NK-92 treated with Interleukin-12 subunit alpha and Interleukin-12 subunit beta, amount 100 ng/mL, for 24 hours (cell line): ENCODE measurements at places on chromosomes 7 and 10.

- no peak for DNase-seq
These were observed 5.7 kb downstream of the ANK3 start for GRCh38 chr10:60384011-60384410.

- no peak for DNase-seq
These were observed 271.9 kb upstream of the MKI67 start for GRCh38 chr10:128398118-128398517.

- no peak for DNase-seq
These were observed 126.4 kb downstream of the ADCY1 start for GRCh38 chr7:45700556-45700955.

GRCh38 chr10:44752451-44753441 lies 158.4 kb upstream of the TMEM72 start:
- no peak for DNase-seq

GRCh38 chr7:33842150-33842549 lies 63.2 kb upstream of the BMPER start:
- no peak for DNase-seq

- DNase-seq = no peak
These were observed 724.5 kb upstream of the POT1 start for GRCh38 chr7:125654076-125654475.

GRCh38 chr10:6669269-6669859 lies 89.3 kb upstream of the PRKCQ start:
- no peak for DNase-seq

DNA sequence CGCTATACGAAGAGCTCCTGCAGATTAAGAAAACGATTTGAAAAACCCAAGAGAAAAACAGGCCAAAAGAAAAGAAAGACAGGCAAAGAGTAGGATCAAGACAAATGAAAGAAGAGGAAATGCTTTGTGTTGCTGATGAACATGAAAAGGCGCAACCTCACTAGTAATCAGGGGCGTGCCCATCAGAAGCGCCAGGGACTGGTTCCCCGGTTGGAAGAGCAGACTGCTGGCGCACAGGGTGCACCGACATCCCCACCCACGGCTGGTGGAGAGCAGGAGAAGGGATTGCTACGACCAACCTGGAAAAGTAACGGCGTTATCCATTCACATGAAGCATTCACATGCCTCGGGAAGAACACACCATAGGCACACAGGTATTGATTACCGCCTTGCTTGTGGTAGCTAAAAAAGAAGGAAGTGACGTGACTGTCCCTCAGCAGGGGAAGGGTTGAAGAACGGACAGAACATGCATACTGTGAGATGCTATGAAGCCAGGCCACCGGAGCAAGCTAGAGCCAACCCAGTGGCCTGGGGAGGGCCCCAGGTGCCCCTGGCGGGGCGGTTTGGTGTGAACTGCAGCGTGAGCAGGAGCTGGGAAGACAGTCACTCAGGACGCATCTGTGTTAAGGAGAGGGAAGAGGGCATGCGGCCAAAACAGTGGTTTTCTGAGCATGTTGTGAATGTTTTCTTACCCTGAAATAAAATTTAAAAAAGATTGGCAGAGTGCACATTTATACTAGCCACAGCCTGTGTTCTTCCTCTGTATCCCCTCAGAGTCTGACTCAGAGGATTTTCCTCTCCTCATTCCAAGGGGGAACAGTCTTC lies 18.3 kb downstream of the AGAP3 start:
- no peak for DNase-seq

GRCh38 chr7:112162142-112162766 lies 43.9 kb downstream of the DOCK4 start:
- DNase-seq = no peak

GRCh38 chr10:114252883-114253282 lies 13.8 kb downstream of the VWA2 start:
- no peak for DNase-seq

DNA sequence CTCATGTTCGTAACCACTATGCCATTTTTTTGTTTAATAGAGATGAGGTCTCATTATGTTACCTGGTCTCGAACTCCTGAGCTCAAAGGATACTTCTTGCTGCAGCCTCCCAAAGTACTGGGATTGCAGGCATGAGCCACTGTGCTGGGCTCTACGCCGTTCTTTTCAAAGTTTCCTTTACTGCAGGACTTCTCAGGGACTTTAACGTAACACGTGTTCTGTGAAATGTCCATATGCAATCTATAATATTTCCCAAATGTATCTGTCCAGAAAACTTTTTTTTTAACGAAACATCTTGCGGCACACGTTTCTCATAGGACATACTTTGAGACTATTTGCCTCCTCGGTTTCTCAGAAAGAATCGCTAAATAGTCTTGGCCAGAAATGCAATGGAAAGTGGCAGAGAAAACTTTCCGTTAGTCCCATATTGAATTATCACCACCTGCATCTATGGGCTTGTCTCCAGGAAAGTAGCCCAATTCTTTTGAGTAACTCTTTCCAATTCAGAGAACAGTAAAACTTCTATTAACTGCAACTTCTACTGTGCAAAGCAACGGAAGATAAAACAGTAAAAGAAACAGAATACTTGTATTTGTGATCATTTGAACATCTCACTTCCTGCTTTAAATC lies 96.3 kb downstream of the ELMO1 start:
- no peak for DNase-seq

DNA sequence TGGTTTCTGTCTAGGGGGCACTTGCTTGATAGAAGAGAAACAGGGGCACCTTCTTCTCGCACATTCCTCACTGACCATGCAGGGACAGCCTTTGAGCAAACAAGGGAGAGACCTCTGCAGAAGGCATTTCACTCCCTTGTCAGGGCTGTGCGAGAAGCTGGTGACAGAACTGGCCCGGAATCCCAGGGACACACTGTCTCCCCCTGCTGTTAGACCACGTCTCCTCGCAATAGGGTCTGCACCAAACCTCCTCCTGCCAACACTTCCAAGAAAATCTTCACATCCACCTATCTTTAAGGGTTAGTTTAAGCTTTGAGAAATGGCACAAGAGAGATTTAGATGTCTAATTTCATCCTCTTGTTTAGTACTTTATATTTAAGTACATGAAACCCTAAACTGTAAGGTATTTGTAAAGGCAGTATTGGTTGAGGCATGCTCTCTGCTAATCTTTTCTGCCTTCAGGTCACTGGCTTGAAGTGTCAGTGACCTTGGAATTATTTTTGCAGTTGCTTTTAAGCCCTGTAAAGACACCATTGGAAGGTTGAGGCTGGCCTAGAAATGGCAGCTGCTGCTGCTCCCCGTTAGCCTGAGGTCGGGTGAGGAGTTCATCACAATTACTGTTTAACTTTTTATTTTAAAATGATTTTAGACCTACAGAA lies 37.0 kb downstream of the RBM20 start:
- DNase-seq = no peak

GRCh38 chr10:13514296-13514695 lies 14.5 kb downstream of the BEND7 start:
- DNase-seq = no peak

DNA sequence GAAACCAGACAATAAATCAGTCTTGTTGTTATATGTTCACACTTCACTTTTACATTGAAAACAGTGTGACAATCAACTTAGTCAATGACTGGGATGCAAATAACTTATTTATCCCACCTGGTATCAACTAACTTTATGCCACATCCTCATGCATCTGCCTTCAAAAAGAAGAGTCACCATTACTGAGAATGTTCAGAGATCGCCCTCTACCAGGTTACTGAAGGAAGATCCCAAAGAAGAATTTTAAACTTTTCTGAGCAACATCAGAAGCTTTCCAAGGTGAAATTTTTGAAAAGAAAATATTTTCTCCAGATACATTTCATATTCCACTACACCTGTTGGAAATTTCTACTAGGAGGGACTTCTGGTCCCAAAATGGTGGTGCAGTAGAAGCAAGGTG lies 359.5 kb downstream of the PTPRN2 start:
- no peak for DNase-seq

DNA sequence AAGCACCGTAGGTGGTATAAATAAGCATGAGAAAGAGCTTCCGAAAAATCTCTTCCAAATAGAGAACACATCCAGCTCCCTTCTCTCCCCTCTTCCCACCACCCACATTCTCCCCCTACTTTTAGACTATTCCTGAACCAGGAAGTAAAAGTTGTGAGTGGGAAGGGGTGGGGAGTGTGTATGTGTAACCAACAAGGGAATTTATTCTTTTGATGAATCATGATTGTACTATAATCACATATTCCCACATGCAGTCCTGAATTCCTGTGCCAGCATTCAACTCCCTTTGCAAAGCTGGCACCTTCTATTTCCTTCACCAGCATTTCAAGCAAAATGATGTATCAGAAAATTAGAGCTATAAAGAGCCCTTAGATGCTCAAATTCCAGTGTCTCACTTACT lies 230.6 kb upstream of the CHRM2 start:
- DNase-seq = no peak

- DNase-seq = no peak
These were observed 248.0 kb downstream of the PRPF18 start for GRCh38 chr10:13834581-13835286.

DNA sequence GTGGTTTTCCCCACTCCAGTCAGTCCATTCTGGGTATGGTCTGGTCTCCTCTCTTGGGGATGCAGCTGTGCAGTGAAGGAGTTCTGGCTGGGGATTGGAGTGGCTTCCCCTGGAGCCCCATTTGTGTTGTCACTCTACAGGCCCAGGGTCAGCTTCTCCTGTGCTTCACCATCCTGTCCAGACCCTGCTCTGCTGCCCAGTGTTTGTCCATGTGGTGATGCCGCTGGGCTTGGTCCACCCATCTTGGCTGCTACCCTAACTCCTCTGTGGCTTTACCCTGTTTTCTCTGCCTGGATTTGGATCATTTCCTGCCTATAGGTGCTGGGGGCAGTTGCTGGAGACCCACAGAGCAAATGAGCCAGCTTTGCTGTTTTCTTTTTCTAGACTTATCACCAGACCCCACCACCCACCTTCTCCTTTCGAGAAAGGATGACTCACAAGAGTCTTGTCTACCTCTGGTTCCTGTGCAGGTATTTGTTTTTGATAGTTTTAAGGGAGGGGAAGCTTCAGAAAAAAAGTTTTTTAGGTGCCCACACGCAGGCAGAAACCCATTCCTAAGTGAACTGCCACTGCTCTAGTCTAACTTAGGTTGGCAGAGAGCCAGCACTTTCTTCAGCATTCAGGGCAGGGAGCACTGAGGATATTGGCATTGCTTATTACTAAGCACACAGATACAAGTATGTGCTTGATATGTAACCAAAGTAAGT lies 8.5 kb downstream of the ZDHHC16 start:
- no peak for DNase-seq

DNA sequence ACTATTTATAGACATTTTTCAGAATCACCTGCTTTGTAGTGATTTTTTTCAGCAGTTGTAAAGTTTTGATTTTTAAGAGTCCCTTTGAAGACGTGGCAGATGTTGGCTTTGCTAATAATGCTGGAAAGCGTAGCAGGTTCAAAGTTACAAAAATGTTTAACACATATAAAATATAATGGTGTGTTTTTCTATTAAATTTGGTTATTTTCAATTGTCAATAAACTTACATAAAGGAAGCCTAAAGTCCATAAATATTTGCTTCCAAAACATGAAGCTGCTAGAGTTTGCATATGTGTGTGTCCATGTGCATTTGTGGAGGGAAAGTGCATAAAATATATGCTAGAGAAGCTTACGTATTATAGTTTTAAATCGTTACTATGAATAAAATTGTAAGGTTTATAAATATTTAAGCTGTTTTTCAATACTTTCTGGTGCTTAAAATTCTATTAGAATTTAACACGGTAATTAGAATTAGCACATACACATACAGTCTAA lies 3.7 kb downstream of the MEOX2 start:
- no peak for DNase-seq

GRCh38 chr10:123425680-123426079 lies 240.5 kb upstream of the GPR26 start:
- no peak for DNase-seq

GRCh38 chr10:121921238-121921931 lies 6.4 kb downstream of the ATE1 start:
- DNase-seq = no peak

- DNase-seq = no peak
These were observed 50.3 kb downstream of the LRRC4 start for GRCh38 chr7:127980901-127981300.

- no peak for DNase-seq
These were observed 281.8 kb downstream of the POU6F2 start for GRCh38 chr7:39259391-39260003.

- DNase-seq = no peak
These were observed 440.9 kb upstream of the GRM3 start for GRCh38 chr7:86202833-86203232.

GRCh38 chr7:108972004-108972403 lies 402.3 kb downstream of the DNAJB9 start:
- DNase-seq = no peak
